ENCODE measurements at places on chromosomes 16 and 17. TPM values are rescaled to one million over a fixed set of nuclear protein-coding genes. Genes with fewer than 3 reads are reported as not detected.

The KRTAP4-4 gene
- total RNA-seq = not detected

The ODAD4 gene
- total RNA-seq = under 0.01 TPM

The OTOP2 gene
- total RNA-seq = 0.34 TPM

The CORO1A gene
- total RNA-seq = 1.0 TPM

The CIAPIN1 gene
- total RNA-seq = 81.7 TPM

The TBC1D3 gene
- total RNA-seq = not detected

The RAMP2 gene
- not detected for total RNA-seq

The QRICH2 gene
- total RNA-seq = 1.7 TPM

The CD300E gene
- total RNA-seq = not detected

The IGF2BP1 gene
- under 0.01 TPM for total RNA-seq

The LRRC36 gene
- total RNA-seq = not detected

Data from nasal cavity respiratory epithelium epithelial cell of viscerocranial mucosa (primary cell).